ENCODE measurements at places on chromosomes 7 and 10.

DNA sequence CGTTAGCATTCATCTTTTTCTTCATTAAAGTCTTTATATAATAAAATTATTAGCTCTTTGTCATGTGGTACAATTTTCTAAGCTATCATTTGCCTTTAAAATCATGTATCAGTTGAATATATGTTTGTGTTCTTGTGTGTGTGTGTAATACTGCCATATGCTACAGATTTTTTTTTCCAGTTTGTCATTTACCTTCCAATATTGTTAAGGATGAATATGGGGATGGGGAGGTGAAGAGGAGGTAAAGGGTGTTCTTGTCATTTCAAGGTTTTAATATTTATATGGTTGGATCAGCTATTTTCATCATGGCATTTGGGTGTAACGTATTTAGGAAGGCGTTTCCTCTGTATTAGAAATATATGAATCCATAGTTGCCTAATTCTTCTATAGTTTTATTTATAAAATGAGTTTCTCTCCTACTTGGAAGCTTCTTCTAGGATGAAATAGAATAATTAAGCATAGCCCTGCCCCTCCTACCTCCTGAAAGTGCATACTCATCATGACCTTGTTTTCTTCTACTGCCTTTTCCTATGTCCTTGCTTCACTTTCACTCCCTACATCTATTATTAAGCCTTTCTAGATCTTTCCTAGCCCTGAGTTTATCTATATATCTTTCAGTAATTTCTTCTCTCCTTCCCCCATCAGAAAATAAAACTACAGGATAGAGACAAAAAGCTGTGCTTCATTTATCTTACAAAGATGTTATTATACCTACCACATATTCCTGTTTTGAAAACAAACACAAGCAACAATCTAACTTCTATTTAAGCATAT, 25.1 kb downstream of the RAB18 start:
- H3K36me3 ChIP-seq = peaks cover 13% of the 10 kb centered on the region
- no peak for DNase-seq
- no peak overlapping the region for H3K4me3 ChIP-seq
- peaks cover 12% of the 10 kb centered on the region for H3K4me1 ChIP-seq
- no peaks in the 10 kb centered on the region for H3K27me3 ChIP-seq

DNA sequence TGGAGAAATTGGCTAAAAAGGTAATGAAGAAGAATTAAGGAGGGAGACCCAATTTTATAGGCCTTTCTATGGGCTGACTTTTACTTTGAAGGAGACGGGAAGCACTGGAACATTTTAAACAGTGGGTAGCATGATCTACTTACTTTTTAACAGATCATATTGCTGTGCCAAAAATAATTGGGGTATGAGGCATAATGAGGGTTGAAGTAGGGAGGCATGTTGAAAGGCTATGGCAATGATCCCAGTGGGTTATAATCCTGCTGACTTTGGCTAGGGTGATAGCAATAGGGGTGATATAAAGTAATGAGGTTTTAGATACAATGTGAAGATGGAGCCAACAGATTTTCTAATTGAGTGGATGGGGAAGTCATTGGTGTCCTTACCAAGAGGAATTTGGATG, 73.2 kb downstream of the GPR37 start:
- no peaks in the 10 kb centered on the region for H3K36me3 ChIP-seq
- no peaks in the 10 kb centered on the region for H3K27me3 ChIP-seq
- no peaks in the 10 kb centered on the region for H3K4me1 ChIP-seq
- H3K4me3 ChIP-seq = no peak overlapping the region
- DNase-seq = no peak

DNA sequence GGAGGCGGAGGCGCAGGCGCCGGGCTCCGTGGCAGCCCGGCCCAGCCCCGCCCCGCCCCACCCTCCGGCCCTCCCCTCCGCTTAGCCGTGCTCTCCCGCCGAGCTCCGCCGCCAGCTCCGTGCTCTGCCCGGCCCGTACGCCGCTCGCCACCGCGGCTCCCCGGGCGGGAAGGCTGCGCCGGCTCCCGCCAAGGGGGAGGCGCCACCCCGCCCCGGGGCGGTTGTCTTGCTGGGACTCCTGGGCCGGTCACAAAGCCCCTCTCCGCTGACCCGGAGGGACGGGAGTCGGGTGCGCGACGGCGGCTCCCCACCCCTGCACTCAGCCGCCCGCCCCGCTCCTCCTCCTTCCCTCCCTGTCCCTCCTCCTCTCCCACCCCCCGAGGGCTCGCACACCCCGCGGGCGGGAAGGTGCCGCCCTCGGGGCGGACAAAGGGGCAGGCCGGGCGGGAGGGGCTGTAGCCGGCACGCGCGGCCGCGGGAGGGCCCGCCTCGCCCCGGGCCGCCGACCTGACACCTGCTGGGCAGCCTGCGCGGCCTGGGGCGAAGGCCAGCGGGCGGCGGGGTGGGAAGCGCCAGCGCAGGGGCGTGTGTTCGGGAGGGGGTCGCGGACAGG, 11.5 kb upstream of the SP8 start:
- H3K4me1 ChIP-seq = peaks cover 8% of the 10 kb centered on the region
- DNase-seq = no peak
- peak overlapping the region; percentile 72 for H3K4me3 ChIP-seq

DNA sequence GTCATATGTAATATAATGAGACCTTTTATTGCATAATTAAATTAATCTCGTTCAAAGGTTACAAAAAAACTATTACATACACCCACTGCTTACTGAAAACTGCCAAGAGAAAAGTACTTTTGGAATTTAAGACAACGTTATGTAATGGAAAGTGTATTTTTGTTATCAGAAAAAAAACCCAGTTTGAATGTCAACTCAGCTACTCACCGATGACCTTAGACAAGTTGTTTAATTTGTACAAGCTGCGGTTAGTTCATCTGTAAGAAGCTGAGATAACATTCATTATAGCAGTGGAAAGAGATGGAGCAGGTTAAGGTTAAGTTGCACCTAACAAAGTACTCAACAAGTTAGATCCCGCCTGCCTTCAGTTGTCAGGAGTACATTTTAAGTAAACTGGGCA, 1.1 kb downstream of the PSMA2 start:
- peak overlapping the region; percentile 100 for H3K4me3 ChIP-seq
- H3K27me3 ChIP-seq = no peaks in the 10 kb centered on the region
- DNase-seq = no peak
- H3K27ac ChIP-seq = no peak overlapping the region
- H3K4me1 ChIP-seq = peaks cover 51% of the 10 kb centered on the region
- peaks cover 16% of the 10 kb centered on the region for H3K36me3 ChIP-seq

- H3K4me1 ChIP-seq = no peaks in the 10 kb centered on the region
- no peak for DNase-seq
- H3K27me3 ChIP-seq = peaks cover 8% of the 10 kb centered on the region
- no peaks in the 10 kb centered on the region for H3K36me3 ChIP-seq
Measured at GRCh38 chr10:110192552-110192951, 14.9 kb upstream of the MXI1 start.

- no peaks in the 10 kb centered on the region for H3K27me3 ChIP-seq
- DNase-seq = no peak
- H3K27ac ChIP-seq = peak overlapping the region; percentile 100
- no peak overlapping the region for H3K4me3 ChIP-seq
- peaks cover 51% of the 10 kb centered on the region for H3K4me1 ChIP-seq
Measured at GRCh38 chr10:43440463-43441134, 3.7 kb downstream of the ZNF487 start.

- H3K27me3 ChIP-seq = no peaks in the 10 kb centered on the region
- no peak overlapping the region for H3K27ac ChIP-seq
- DNase-seq = no peak
- H3K4me3 ChIP-seq = no peak overlapping the region
- peaks cover 8% of the 10 kb centered on the region for H3K4me1 ChIP-seq
Measured at GRCh38 chr10:47243791-47244190, 56.2 kb upstream of the GDF10 start.

- H3K4me3 ChIP-seq = no peak overlapping the region
- H3K36me3 ChIP-seq = no peaks in the 10 kb centered on the region
- DNase-seq = no peak
- H3K4me1 ChIP-seq = no peaks in the 10 kb centered on the region
- H3K27me3 ChIP-seq = peaks cover 99% of the 10 kb centered on the region
Measured at GRCh38 chr10:8037941-8038894, 16.3 kb upstream of the GATA3 start.

DNA sequence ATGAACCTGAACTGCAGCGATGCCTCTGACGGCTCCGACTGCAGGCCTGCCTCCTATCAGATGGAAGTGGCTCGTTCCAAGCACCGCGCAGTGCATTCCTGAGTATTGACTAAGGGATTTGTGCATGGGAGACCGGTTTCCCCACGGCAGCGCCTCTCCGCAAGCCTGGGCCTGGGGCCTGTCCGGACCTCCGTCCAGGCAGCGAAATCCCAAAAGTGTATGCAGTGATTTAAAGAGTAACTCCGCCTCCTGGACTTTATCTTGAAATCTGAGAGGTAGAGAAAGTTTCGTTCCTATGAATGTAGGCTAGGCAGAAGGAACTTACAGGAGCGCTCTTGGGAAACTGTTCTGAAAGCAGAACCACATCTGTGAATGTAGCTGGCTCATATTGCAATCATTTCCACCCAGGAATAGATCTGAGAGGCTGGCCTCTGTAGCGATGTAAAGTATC, 106.2 kb upstream of the CELF2 start:
- peak; percentile 4 for DNase-seq
- H3K36me3 ChIP-seq = no peaks in the 10 kb centered on the region
- H3K4me1 ChIP-seq = peaks cover 13% of the 10 kb centered on the region
- H3K4me3 ChIP-seq = no peak overlapping the region
- H3K27me3 ChIP-seq = no peaks in the 10 kb centered on the region
- H3K27ac ChIP-seq = no peak overlapping the region

DNA sequence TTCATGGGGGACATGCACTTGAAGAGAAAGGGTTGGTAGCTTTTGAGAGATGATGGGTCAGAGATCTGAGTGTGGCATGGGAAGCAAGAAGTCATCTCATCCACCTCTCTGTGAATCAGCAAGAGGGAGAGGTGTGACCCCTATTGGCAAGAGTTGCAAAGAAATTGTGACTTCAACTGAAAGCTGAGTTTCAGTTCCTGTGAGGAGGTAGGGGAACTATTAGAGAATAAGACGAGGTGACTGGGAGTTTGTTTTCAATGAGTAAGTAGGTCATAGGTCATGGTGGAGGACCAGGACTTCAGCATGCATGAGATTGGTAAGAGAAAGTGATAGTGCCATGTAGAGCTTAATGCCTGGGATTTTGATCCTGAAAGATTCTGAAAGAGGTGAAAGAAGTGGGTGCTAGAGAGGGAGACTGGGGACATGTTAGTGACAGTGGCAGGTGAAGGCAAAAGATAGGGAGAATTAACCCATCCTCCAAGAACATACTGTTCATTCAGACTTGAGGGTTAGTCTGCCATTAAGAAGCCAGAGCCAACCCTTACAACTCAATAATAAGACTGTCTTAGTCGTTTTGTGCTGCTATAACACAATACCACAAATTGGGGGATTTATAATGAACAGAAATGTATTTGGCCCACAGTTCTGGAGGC, 75.5 kb upstream of the CAPZA2 start:
- peak; percentile 90 for DNase-seq
- peaks cover 5% of the 10 kb centered on the region for H3K4me1 ChIP-seq
- no peak overlapping the region for H3K4me3 ChIP-seq
- no peaks in the 10 kb centered on the region for H3K27me3 ChIP-seq

GRCh38 chr7:1403638-1404459, 55.4 kb downstream of the MICALL2 start:
- no peaks in the 10 kb centered on the region for H3K4me1 ChIP-seq
- H3K27me3 ChIP-seq = peaks cover 35% of the 10 kb centered on the region
- no peak overlapping the region for H3K4me3 ChIP-seq
- DNase-seq = no peak

DNA sequence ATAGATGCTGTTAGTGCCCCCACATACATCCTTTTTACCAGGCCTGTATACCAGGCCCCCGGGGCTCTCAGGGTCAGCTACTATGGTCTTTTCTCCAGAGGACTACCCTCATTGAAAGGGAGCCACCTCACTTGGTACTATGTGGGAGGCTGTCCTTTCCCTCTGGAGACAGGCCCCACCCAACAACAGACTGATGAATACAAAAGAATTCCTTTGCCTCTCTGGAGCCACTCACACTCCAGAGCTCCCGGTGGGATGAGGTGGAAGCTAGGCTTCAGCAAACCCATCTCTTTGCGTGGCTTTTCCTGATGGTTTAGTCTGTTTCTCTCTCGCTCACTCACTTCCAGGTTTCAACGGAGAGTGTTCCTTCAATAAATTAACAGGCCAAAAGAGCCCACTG, 30.3 kb downstream of the ANKMY2 start:
- H3K27ac ChIP-seq = no peak overlapping the region
- no peak overlapping the region for H3K4me3 ChIP-seq
- no peak for DNase-seq
- H3K27me3 ChIP-seq = no peaks in the 10 kb centered on the region
- no peaks in the 10 kb centered on the region for H3K4me1 ChIP-seq

GRCh38 chr7:97871659-97872024, 566 bp downstream of the ASNS start:
- H3K4me3 ChIP-seq = peak overlapping the region; percentile 45
- DNase-seq = no peak
- peaks cover 13% of the 10 kb centered on the region for H3K4me1 ChIP-seq

DNA sequence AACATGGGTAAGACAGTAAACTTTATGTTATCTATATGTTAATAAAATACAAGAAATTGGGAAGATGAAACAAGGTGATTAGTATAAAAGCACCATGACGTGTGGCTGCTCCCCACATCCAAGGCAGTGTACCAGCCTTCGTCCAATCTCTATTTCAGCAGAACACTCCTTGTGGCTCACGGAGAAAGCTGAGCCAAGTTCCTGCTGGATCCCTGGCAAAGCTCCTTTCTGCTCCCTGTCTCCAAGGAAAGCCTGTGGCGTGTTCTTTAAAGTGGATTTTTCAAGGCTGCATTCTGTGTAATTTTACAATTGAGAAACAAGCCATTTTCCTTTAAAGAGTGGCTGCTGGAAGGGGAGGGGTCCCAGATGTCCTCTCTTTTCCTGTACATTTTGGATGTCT, 467.3 kb downstream of the PTPRN2 start:
- DNase-seq = no peak
- H3K27ac ChIP-seq = no peak overlapping the region
- H3K27me3 ChIP-seq = no peaks in the 10 kb centered on the region
- H3K4me1 ChIP-seq = no peaks in the 10 kb centered on the region
- H3K36me3 ChIP-seq = no peaks in the 10 kb centered on the region

GRCh38 chr7:158710651-158711102, 6.1 kb upstream of the NCAPG2 start:
- peaks cover 55% of the 10 kb centered on the region for H3K4me1 ChIP-seq
- H3K27ac ChIP-seq = peak overlapping the region; percentile 92
- no peak overlapping the region for H3K4me3 ChIP-seq
- peak; percentile 97 for DNase-seq

- H3K27me3 ChIP-seq = no peaks in the 10 kb centered on the region
- no peak for DNase-seq
- H3K4me3 ChIP-seq = no peak overlapping the region
- no peak overlapping the region for H3K27ac ChIP-seq
- H3K4me1 ChIP-seq = no peaks in the 10 kb centered on the region
Measured at GRCh38 chr7:134016942-134017303, 110.2 kb upstream of the LRGUK start.

GRCh38 chr7:90816511-90817142, 220.5 kb downstream of the CDK14 start:
- H3K27me3 ChIP-seq = no peaks in the 10 kb centered on the region
- no peaks in the 10 kb centered on the region for H3K4me1 ChIP-seq
- DNase-seq = no peak
- H3K36me3 ChIP-seq = no peaks in the 10 kb centered on the region
- no peak overlapping the region for H3K27ac ChIP-seq
- no peak overlapping the region for H3K4me3 ChIP-seq
